Fibroblast of upper back skin (primary cell): ENCODE measurements at places on chromosomes 16 and 17.
A peak's percentile ranks its signal among the peaks of the same experiment; 100 is the strongest.

- no peak for DNase-seq
These were observed 26.2 kb downstream of the YWHAE start for GRCh38 chr17:1373707-1374237.

DNA sequence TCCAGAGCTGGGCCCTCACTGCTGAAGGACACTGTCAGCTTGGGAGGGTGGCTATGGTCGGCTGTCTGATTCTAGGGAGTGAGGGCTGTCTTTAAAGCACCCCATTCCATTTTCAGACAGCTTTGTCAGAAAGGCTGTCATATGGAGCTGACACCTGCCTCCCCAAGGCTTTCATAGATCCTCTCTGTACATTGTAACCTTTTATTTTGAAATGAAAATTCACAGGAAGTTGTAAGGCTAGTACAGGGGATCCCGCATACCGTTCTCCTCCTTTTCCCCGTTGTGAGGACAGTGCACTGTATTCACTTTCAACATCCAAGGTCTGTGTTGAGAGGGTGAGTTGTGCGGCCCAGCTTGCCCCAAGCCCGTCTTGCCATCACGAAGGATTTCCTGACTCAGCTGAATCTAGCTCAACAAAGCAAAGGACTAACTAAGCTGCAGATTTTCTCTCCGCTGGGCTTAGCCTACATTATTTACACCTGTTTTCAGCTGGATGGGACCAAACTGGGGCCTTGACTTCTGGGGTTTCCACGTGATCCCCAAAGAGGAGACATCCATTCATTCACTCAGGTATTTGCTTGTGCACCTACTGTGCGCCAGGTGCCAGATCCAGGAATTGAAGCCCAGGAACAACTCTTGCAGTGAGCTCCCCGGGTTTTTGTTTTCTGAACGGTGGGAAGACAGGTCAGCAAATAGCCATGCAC lies 5.2 kb upstream of the TMEM235 start:
- DNase-seq = no peak

- no peak for DNase-seq
These were observed 15.3 kb upstream of the HEXD start for GRCh38 chr17:82402865-82403264.

DNA sequence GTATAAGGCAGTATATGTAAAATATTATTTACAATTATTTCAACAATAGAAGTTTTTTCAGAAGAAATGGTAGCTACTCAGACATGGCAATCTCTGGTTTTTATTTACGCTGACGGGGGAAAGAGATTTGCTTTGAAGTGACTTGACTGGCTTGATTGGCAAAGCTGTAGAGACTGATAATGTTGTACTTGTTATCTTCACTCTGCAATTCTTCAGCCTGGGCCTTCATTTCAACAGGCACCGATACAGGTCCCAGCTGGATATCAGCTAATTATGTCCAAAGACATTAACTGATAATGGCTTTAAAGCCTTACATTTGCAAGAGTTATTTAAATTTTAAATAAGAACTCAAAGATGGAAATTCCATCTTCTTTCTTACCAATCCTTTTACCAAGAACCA lies 151.4 kb upstream of the HS3ST3A1 start:
- no peak for DNase-seq

GRCh38 chr17:62611292-62611691 lies 16.2 kb upstream of the MRC2 start:
- no peak for DNase-seq

DNA sequence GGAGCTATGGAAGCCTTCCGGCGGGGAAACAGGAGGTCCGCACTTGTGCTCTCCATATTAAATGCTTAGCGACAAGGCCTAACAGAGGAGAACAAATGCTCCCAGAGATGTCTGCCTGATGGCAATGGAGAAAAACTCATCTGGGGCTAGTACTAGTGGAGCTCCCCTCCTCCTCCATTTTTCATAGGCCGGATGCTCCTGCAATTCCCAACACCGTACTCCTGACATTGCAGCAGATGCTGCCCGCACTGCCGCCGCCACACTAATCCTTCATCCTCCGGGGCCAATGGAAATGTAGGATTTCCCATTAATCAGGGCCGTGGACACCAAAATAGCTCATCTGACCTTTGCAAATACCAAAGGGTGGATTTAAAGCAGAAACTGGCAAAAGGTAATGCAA lies 27.5 kb downstream of the TOM1L2 start:
- no peak for DNase-seq

DNA sequence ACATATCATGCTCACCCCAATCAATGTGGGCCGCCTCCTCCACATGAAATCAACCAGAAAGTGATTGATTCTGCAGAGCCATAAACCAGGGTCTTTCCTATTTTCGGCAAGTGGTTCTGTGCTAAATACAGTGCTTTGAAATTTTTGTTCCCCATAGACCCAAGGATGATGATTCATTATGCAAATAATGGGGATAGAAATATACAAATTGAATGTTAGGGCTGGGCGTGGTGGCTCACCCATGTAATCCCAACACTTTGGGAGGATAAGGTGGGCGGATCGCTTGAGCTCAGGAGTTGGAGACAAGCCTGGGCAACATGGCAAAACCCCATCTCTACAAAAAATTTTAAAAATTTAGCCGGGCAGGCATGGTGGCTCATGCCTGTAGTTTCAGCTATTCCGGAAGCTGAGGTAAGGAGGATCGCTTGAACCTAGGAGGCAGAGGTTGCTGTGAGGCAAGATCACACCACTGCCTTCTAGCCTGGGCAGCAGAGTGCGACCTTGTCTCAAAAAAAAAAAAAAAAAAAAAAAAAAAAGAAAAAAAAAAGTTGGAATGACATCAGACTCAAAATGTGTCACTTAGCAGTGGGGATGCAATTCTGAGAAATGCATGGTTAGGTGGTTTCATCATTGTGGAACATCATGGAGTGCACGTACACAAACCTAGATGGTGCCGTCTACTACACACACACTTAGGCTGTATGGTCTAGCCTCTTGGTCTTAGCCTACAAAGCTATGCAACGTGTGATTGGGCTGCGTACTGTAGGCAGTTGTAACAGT lies 581.7 kb downstream of the MAF start:
- no peak for DNase-seq

GRCh38 chr16:4114257-4115208 lies 1.7 kb downstream of the ADCY9 start:
- no peak for DNase-seq

- no peak for DNase-seq
These were observed at the start of gene KRT23 for GRCh38 chr17:40937384-40937819. Gene KRT23 (minus strand): TSS chr17:40937646. CDS start chr17:40936603, 1,043 bp downstream.

GRCh38 chr17:44053125-44053872 lies 13.2 kb downstream of the LSM12 start:
- no peak for DNase-seq

- DNase-seq = no peak
These were observed 3.6 kb upstream of the CCL1 start for GRCh38 chr17:34366529-34367107.

DNA sequence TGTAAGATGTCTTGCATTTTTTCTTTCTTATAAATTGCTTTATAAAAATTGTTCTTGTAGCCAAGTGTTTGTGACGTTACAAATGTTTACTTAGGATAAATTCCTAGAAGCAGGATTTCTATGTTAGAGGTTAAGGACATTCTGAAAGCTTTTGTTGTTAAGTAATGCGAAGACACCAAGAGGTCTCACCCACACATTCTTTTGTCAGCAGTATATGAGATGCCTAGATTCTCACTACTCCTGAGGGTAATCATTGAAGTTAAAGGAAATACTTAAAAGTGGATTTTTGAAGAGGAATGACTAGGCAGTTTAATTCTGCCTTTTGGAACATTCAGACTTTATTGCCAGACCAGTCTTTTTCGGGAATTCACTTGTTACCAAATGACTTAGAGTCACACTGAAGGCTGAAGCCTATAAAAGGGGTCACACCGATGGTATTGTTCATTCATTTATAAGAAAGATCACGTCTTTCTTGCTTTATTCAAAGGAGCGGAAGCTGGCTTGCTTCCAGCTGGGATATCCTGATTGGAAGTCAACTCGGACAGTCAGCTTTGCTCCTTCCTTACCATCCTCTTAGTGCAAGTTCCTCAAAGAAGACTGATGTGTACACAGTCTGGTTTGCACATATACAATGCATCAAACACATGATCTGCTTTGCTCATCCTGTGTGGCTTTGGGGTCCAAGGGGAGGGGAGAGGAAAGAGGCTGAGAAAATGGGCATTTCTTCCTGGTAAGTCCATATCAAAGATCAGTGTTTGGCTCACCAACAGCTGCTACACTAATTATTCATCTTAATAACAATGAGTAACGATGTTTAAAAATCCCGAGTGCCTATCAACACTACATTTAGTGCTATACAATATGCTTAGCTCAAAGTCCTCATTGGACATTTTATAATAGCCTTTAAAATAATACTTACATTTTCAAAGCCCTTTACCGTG lies 160.0 kb downstream of the MAP2K6 start:
- peak; percentile 51 for DNase-seq

- peak; percentile 52 for DNase-seq
These were observed 74.8 kb upstream of the MARCHF10 start for GRCh38 chr17:62882878-62883277.

DNA sequence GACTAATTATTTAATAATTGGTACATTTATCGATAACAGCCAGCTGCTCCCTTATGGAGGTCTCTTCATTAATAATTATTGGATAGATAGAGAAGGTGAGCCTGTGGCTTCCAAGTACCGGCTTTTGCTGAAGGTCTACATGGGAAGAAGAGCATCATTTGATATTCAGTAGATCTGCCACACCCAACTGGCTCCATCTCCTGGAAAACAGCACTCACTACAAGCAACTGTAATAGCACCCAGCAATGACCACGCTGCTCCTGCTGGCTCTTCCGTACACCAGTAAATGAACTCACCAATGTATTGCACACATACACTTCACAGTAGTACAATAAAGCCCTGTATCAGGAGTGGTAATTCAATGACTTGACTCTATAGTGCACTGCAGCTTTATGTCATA lies 19.5 kb downstream of the MARVELD3 start:
- peak; percentile 24 for DNase-seq

- no peak for DNase-seq
These were observed 8.3 kb upstream of the GALK1 start for GRCh38 chr17:75773121-75773807.

DNA sequence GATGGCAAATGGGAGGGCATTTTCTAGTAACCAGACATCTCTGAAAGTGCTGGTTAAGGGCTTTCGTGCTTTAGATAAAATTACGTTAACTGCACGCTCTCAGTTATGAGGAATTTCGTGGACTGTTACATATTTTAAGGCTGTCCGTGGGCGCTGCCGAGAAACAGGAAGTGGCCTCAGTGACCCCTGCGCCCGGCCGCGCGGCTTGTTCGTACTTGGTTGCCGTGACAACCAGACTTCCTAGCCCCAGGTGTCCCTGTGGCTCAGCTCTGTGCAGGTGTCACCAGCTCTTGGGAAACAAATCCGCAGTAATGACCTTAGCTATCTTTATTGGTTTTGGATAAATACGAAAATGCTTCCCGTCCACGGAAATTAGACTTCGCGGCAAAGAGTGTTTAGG lies 52.7 kb downstream of the LMF1 start:
- DNase-seq = no peak

GRCh38 chr16:11203111-11203623 lies 52.8 kb downstream of the SOCS1 start:
- no peak for DNase-seq

- DNase-seq = no peak
These were observed 21.4 kb downstream of the TOM1L2 start for GRCh38 chr17:17950806-17951205.

GRCh38 chr16:71542377-71542776 lies 16.2 kb downstream of the CHST4 start:
- peak; percentile 20 for DNase-seq

DNA sequence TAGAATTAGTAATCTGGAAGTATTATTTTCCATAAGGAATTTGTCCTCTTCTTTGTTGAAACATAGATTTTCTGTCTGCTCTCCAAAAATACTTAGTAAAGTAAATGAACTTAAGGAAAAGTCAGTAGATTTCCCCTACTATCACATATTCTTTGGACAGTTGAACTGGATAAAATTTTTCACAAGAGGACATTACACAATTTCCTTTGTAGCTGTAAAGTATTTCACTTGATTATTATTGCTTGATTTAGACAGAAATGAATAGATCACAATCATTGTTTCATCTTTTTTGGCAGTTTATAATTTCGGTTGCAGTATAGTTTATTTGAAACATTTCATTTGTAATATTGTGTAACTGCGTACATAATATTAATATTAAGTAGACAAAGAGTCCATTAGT lies 12.5 kb downstream of the CYB5B start:
- DNase-seq = no peak

- DNase-seq = no peak
These were observed 16.3 kb downstream of the C16orf46 start for GRCh38 chr16:81060576-81061306.

- DNase-seq = no peak
These were observed 3.4 kb upstream of the ZNF423 start for GRCh38 chr16:49859125-49859811.

DNA sequence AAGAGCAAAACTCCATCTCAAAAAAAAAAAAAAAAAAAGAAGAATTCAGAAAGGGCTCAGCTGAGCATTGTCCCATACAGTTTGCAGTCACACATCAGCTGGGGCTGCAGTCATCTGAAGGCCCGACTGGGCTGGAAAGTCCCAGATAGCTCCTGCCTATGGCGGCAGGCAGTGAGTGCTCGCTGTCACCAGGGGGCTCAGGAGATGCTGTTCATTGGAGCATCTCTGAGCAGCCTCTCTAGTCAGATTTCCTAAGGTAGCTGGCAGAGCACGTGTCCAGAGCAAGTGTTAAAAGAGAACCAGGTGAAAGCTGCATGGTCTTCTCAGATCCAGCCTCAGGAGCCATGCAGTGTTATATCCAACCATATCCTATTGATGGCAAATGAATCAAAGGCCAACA lies 75.8 kb downstream of the WSCD1 start:
- no peak for DNase-seq

DNA sequence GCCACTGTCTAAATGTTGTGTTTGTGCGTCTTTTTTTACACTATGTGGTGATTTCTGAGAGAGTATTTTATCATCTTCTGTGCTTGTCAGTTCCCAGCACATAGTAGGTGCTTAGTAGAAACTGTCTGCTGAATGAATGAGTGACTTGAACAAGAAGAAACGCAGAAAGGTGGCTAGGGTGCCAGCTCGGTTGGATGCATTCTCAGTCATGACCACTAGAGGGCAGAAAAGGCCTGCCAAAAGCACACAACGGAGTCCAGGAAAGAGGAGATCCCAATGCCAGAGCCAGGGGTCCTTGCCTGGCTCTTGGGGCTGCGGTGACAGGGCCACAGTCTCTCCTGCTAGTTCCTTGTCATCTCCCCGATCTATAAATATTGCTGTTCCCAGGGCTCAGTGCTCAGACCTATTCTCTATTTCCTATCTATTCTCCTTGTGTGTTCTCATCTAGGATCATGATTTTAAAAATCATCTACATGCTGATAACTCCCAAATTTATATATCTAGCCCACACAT lies 57.3 kb upstream of the CCL1 start:
- peak; percentile 50 for DNase-seq

- DNase-seq = no peak
These were observed 34.6 kb upstream of the TAC4 start for GRCh38 chr17:49882434-49882833.

DNA sequence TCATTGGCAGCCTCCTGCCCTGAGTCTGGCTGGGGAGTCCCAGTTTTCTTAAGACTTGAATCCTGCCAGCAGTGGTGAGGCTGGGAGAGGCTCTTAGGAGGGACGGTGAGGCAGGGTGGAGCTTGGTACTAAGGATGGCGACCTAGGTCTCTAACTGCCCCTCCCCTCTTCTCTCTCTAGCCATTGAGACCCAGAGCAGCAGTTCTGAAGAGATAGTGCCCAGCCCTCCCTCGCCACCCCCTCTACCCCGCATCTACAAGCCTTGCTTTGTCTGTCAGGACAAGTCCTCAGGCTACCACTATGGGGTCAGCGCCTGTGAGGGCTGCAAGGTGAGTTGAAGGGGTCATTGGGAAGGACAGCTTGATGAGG lies 16.4 kb downstream of the GJD3 start:
- no peak for DNase-seq

GRCh38 chr16:66386629-66387622 lies 20.4 kb downstream of the CDH5 start:
- no peak for DNase-seq
